ENCODE measurements at places on chromosomes 7 and 10. TPM values are rescaled to one million over a fixed set of nuclear protein-coding genes. Genes with fewer than 3 reads are reported as not detected.

Gene MALRD1
- not detected for total RNA-seq

Gene CALML3
- total RNA-seq = not detected

Gene GATA3
- total RNA-seq = 7.2 TPM

Gene SPDYE8
- not detected for total RNA-seq

Gene WDR86
- total RNA-seq = 0.17 TPM

Gene TFEC
- 0.10 TPM for total RNA-seq

Gene FAM237B
- total RNA-seq = not detected

Gene CALU
- total RNA-seq = 131 TPM

Gene DDC
- total RNA-seq = 1.6 TPM

Gene CLDN3
- 3.8 TPM for total RNA-seq

Gene BTBD16
- total RNA-seq = 0.52 TPM
